Muscle of leg (tissue), 16 donors: ENCODE measurements at places on chromosomes 2 and 18. TPM values are rescaled to one million over a fixed set of nuclear protein-coding genes. Genes with fewer than 3 reads are reported as not detected.

C18orf54 gene
- 4.4 TPM for total RNA-seq

ST8SIA5 gene
- total RNA-seq: 1.0 TPM

CYS1 gene
- 11.5 TPM for total RNA-seq

C1QL2 gene
- not detected for total RNA-seq

TFCP2L1 gene
- total RNA-seq: under 0.01 TPM

NEURL3 gene
- 0.13 TPM for total RNA-seq

CHPF gene
- 58.8 TPM for total RNA-seq

CGREF1 gene
- 6.7 TPM for total RNA-seq

CAVIN2 gene
- 34.9 TPM for total RNA-seq

MAPRE3 gene
- 7.8 TPM for total RNA-seq

TBR1 gene
- not detected for total RNA-seq

KLHL30 gene
- 16.2 TPM for total RNA-seq

REG3G gene
- total RNA-seq: not detected

TTR gene
- total RNA-seq: 0.27 TPM

CD207 gene
- total RNA-seq: 0.13 TPM
